Right hindlimb (tissue), 1 donor: ENCODE measurements at places on chromosomes 12 and 14.

- no peak for DNase-seq
These were observed 4.2 kb upstream of the TEP1 start for GRCh38 chr14:20417250-20418186.

DNA sequence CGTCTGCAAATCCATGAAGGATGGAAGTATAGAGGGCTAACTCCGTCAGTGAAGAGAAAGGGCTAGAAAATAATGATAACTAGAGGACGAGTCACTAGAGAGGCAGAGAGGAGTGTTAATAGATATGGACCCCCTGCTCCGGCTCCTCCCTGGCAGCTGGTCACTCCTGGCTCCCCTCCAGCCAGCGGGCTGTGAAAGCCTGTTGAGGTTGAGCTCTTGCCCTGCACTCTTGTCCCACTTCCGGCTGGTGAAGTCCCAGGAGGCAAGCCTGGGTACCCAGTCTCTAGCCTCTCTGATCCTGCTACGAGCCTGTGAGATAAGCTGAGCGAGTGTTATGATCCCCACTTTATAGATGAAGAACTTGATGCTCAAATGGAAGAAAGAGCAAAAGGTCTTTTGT, 90.3 kb downstream of the RFX4 start:
- DNase-seq = peak; percentile 55

DNA sequence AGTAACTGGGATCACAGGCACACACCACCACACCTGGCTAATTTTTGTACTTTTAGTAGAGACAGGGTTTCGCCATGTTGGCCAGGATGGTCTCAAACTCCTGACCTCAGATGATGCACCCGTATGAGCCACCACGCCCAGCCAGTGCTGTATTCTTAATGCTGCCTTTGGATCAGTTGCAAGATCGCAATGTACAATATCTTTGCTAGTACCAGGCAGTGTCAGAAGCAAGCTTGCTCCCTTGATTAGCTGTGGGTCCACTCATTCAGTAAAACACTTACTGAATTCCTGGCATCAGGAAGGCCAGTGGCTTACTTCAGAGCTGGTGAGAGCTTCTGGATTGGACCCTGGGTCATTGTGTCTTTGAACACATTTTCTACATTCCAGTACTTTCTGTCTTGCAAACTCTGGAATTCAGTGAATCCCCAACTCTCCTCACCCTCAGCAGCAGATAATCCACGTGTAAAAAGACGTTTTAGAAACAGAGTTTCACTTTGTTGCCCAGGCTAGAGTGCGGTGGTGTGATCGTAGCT, 1183.7 kb downstream of the AACS start:
- DNase-seq = no peak

GRCh38 chr14:78327426-78328221, 157.5 kb downstream of the NRXN3 start:
- no peak for DNase-seq

DNA sequence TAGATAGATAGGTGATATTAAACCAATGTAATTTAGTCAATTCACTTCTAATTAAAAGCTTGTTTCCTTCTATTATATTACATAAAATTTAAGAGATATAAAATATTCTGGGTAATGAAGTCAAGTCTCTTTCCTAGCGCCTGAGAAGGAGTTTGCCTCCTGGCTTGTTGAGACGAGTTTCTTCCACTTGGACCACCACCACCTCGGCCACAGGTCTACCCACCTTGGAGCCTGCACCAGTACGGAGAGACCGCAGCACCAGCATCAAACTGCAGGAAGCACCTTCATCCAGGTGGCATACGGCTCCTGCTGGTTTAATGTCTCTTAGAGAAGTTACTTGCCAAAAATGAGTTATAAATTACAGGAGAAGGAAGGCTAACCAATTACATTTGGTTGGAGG, 79.0 kb upstream of the SLCO1C1 start:
- DNase-seq = no peak

GRCh38 chr14:53265025-53265424, 111.9 kb upstream of the DDHD1 start:
- no peak for DNase-seq

DNA sequence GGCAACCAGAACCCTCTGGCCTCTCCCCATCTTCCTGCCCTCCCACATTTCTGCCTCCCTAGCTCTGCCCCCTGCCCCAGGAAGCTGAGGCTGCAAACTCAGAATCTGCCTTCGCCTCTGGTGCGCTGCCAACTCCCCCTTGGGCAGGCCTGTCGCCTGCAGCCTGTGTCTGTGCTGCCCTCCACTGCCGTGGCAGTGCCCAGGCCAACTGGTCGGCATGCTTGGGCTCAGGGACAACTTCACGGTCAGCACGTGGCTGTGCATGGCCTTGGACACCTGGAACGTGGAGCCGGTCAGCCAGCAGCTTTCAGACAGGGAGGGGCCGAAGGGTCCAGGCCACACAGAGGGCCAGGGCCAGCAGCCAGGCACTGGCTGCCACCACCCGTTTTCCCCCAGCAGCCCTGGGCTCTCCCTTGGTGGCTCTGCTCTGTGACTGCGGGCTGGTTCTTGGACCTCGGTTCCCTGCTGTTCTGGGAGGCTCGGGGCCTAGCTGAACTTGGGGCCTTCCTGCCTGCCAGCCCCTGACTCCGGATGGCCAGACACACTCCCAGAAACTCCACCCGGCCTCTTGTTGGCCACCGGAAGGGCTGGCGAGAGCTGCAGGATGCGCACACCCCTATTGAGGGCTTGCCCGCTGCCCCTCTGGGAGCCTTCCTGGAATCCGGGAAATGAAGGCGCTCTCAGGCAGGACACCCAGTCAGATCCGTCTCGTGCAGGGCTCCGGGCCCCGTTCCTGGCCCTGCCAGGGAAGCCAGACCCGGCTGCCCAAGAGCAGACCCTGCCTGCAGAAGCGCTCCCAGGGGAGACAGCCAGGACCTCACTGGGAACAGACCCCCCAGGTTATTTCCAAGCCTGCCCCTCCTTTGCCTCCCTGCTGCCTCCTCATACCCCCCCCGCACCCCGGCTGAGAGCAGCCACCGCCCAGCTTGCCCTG, 34.2 kb upstream of the PPP1R13B start:
- no peak for DNase-seq

GRCh38 chr14:91329486-91330014, 85.0 kb upstream of the GPR68 start:
- DNase-seq = no peak

DNA sequence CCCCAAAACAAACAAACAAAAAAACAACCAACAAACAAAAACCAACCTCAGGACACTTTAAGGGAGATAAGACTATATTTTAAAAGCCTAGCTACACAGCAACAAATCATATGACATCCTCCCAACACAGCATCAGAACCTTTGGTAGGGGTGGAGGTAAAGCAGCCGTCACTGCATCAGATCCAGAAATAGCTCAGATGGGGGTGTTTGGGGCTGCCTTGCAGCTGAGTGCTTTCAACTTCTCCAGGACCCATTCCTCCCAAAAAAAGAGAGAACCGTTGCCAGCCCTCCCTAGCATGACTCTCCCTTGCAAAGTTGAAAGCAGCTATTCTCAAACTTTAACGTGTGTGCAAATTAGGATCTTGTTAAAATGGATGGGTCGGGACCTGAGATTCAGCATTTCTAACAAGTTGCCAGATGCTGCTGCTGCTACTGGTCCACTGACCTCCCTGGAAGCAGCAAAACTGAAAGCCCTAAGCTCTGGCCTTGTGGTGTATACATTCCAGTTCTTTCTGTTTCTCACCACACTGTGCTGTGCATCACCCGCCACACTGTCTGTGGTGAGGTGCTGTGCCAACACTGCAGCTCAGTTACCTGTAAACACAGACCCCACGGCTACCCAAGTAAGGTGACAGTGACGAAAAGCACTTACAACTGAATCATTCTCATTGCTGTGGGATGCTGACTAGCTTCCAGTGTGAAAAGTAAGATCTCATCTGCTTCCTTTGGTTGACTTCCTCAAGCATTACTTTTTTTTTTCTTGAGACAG, 54.0 kb downstream of the SLC38A1 start:
- DNase-seq = no peak

DNA sequence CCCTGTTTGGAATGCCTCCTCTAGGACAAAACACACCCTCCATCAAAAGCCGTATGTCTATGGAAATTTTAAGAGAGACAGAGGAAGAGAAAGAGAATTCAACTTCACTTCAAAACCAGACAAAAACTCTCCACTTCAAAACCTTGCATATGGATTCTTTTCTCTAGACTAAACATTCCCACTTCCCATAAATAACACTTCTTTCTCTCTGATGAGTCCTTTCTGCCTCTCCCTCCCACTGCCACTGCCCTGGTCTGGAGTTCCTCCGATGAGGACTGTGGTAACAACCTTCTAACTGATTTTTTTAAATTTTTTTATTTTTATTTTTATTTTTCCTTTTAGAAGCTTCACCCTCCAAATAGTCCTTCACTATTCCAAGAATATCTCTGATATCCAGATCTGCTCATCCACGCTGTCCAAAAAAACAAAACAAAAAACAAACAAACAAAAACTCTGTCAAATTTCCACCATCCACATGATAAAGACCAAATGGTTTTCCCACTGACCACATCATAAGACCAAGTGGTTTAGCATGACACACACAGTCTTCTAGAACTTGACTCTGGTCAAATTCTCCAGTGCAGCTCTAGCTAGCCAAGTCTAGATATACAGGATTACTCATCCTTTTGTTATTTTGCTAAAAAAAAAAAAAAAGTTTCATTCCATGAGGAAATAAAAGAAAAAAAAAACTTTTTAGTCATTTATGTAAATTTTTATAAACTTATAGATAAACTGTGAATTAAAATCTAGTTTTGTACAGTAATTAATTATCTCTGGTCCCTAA, 256.0 kb downstream of the PPFIA2 start:
- no peak for DNase-seq

DNA sequence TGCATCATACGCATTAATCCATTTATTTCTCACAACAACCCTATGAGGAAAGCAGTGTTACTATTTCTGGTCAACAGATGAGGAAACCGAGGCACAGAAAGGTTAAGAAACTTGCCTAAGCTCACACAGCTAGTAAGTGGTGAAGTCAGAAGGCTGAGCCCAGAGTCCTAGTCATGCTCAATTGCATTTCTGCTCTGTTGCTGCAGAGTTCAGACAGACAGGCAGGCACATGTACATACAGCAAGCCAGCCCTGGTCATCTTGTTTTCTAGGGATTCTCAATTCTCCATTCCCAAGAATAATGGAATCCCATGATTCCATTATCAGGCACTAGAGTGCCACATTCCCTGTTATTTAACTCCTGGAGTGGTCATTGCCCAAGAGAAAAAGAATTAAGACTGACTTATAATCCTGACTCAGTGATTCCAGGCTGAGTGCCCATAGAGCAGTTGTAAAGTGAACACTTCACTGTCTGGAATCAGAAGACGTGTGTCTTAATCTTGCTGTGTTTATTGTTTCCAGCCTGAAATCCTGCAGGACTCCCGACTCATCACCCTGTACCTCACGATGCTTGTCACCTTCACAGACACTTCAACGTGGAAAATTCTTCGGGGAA, 10.7 kb downstream of the UBE3B start:
- DNase-seq = no peak

DNA sequence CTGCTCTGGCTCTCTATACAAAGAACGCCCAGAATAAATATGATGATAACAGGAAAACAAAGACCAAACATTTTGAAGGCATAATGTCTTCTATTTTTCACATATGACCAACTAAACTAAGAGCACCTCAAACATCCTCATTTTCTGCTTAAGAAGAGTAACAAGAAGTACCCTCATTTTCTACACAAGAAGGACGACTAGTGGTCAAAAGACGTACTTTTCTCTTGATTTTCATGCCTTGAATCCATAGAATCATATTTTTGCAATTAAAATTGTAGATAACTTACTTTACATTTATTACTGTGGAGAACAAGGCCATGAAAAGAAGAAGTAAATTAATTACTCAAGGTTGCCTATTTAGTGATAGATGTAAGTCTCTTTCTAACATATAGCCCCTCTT, 358.6 kb downstream of the DUSP6 start:
- DNase-seq = no peak

- no peak for DNase-seq
These were observed 3.5 kb upstream of the DCN start for GRCh38 chr12:91186156-91186555.

DNA sequence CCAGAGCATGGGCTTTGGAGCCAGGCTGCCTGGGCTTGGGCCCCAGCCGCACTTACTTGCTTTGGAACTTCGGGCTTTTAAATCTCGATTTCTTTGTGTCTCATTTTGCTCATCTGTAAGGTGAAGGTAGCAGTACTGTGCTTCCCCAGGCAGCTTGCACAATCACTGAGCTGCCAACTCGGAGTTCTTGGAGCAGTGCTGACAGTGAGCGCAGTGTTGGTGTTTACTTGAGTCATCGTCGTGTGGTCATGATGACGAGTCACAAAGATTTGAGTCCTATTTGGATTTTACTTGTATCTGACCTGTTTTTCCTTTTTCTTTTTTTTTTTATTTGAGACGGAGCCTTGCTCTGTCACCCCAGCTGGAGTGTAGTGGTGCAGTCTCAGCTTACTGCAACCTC, 31.3 kb upstream of the ATF1 start:
- DNase-seq = no peak

DNA sequence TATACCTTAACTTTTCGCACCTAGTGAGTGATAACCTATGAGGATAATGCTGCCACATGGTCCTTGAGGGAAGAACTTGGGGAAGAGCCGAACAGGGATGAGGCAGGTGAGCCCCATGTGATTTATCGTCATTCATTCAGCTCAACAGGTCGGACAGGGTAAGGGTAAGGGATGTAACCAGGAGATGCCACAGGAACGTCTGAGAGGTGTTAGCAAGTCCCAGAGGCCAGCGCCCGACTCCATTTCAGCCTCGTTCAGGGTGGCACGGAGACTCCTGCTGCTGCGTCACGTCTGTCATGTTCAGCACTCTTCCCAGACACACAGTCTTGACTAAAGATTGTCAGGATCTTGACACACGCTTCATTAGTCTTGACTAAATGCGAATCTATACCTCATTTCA, 23.4 kb upstream of the TIGAR start:
- DNase-seq = no peak

DNA sequence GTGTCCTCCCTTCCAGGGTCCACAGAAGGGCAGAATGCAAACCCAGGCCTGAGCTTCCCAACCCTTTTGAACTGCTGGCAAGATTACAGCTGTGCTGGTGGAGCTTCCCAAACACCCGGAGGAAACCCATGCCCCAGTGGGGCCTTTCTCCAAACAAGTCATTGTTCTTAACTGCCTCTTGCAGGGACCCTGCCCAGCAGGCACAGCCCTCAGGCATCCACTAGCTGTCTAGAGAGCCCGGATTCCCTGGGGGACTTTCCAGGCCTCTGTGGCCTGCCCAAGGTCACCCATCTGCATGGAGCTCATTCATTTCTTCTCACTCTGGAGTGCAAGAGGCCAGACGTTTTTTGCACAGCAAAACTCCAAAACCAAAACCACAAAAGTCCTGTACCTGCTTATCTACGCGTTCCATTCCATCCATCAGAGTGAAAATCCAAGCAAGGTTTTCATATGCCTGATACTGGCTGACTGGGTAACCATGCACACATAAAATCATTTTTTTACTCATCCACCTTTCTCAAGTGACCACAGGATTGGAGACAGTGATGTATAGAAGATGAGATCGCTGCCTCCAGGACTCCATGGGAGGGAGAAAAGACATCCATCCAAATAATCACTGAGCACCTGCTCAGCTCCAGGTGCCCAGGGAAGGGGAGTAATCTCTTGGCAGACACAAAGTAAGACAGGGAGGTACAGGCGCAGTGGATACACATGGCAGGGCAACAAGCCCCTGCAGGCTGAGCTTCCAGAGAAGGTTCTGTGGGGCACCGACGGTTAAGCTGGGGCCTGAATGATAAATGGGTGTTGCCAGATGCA, 17.2 kb upstream of the BDKRB2 start:
- DNase-seq = no peak
